NCI-H1417 (cell line): ENCODE measurements at places on chromosomes 6 and 20.

- DNase-seq = no peak
These were observed 125.0 kb downstream of the SIM1 start for GRCh38 chr6:100339574-100340255.

DNA sequence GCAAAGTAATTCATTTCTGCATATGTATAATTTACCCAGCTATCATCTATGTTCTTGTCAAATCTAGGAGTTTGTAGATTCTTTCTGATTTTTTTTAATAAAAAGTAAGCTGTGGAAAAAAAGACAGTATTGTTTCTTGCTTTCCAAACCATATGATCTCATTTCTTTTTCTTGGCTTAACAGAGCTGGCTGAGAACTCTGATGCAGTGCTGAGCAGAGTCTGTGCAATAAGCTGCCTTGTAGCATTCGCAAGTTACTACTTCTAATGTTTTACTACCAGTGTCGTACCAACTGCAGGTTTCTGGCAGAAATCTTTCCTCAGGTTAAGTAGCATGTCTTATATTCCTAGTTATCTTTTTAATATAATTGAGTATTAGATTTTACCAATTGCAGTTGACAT, 15.6 kb downstream of the RRBP1 start:
- no peak for DNase-seq

GRCh38 chr6:170554796-170555137, 598 bp downstream of the TBP start:
- no peak for DNase-seq

DNA sequence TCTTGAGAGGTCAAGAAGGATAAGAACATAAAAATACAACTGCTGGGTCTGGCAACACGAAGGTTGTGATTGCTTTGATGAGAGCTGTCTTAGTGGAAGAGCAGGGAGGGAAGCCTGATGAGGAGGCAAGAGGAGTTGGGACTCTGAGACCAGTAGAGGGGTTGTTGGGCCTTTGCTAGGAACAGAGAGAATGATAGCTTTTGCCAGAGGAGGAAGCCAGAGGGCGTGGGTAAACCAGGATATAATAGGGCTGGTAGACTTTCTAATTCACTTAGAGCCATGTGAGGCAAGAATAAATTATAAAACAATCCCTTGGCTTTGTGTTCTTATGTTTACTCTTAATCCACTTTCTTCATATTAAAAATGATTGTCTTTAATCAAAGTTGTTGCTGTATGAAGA, 78.6 kb downstream of the RCAN2 start:
- no peak for DNase-seq

DNA sequence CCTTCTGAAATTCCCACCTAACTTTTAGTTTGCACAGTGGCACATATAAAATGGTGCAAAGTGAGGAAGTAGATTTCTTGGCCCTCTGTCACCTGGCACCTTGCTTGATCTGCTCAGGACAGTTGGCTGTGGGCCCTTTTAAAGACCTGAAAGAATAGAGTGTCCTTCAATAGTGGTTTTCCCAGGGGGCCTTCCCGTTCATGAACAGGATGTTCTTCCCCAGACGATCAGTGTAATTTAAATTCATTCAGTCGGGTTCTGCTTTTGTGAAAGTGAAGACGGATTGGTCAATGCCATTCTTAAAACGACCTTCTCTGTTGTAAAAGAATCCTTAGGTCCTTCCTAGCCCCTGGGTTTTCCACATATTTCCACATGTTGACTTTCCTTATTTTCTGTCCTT, 178.5 kb downstream of the SASH1 start:
- no peak for DNase-seq
